ENCODE measurements at places on chromosomes 3 and 15. TPM values are rescaled to one million over a fixed set of nuclear protein-coding genes. Genes with fewer than 3 reads are reported as not detected.

- no peak for DNase-seq
Observed at GRCh38 chr3:141465221-141465620, 21.6 kb upstream of the RASA2 start.

WNT5A gene
- total RNA-seq, result 21.7 TPM

DNA sequence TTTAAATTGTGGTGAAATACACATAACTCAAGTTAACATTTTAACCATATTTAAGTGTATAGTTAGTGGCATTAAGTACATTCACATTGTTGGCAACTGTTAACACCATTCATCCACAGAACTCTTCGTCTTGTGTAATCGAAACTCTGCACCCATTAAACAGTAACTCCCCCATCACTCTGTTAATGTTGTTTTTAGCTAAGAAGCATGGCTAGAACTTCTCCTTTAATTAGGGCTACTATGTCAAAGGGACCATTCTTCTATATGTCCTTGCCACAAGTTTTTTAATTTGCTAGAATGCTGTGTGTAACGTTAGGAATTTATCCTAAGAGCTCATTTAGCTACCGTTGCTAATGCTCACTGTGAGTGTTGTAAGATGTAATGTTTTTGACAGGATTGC, 60.6 kb downstream of the MAP2K5 start:
- no peak for DNase-seq

DNA sequence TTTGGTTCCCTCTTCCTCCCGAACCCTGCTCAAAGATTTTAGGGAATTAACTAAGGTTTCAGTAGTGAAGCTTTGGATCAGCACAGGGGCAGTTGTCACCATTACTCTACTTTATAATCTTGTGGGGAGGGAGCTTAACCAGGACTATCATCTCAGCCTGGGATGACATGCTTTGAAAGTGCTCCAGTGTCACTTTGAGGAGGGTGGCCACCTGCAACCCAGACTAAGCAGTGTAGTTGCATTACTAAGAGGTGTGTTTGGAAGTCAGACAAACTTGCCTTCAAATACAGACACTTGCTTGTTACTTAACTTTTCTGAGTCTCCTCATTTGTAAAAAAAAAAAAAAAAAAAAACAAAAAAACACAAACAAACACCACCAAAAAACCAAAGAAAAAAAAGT, 340.3 kb upstream of the TBL1XR1 start:
- no peak for DNase-seq

GRCh38 chr3:102135316-102135715, 286.0 kb downstream of the NFKBIZ start:
- DNase-seq, result no peak

DNA sequence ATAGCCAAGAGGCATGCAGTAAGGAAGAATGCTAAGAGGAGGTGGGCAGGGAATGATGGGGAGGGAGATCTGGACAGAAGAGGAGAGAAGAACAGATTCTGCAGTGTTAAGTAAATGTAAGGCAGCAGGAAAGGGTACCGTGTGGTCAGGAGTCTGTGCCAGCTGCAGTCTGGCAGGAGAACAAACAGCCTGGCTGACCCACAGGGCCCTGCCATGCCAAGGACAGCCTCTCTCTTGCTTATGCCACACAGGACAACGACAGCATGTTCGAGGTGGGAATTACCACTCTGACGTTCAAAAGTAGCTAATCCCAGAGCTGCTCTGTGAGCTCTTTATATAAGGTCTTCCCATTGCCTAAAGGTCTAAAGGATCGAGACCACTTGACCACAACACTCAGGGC, 31.3 kb downstream of the DAPK2 start:
- peak; percentile 64 for DNase-seq

GAP43 gene
- total RNA-seq, result not detected

GRCh38 chr3:117809186-117810081, 1099.9 kb downstream of the TUSC7 start:
- DNase-seq, result no peak

GCSAM gene
- not detected for total RNA-seq

CAV3 gene
- total RNA-seq, result not detected

DNA sequence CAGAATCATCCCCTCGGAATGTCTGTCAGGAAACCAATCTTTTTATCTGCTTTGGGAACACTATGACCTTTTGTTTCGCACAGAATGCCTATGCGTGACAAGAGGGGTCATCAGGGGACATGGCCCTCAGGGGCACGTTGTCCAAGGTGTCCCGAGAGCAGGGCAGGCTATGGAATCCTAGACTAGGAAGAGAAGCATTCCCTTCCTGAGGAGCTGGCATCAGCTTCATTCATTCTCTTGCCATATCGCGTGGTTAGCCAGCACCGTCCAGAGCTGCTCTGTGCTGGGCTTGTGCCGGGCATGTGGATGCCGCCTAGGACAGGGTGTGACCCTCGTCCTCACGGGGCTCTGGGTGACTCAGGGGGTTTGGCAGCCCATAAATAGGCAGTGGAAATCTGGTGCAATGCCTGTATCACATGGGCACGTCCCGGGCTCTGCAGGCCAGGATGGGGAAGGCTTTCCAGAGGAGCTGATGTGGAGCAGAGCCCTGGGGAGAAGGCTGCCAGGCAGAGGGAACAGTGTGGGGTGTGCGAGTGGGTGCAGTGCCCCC, 117.8 kb downstream of the TMEM266 start:
- DNase-seq, result peak; percentile 96

GALNT15 gene
- total RNA-seq, result not detected

LRRC2 gene
- total RNA-seq, result 0.10 TPM

GRCh38 chr3:168341956-168342936, 246.5 kb upstream of the GOLIM4 start:
- DNase-seq, result no peak

IFT122 gene
- total RNA-seq, result 45.7 TPM

DNA sequence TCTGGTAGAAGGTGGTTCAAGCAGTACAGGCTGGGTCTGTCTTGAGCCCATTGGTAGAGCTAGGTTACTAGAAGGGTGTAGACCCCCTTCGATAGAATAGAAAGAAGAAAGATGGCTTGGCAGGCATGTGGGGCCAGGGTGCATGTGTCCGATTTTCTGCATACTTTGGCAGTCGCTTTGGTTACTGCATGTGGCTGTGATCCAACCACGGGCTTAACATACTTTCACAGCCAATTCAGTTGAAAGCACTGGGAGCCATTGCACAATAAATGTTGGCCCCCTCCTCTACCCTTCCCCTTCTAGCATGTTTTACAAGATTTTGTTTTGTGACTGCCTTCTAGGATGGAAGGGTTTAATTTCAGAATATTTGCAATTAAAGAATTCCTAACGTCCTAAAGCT, 7.2 kb downstream of the ARID3B start:
- no peak for DNase-seq

- peak; percentile 68 for DNase-seq
Observed at GRCh38 chr3:10164546-10165393, at the start of gene IRAK2. Gene IRAK2, plus strand, starts transcription at chr3:10164919. Its CDS starts 36 bp downstream, at chr3:10164955.

RPP25 gene
- total RNA-seq, result 19.0 TPM

APOD gene
- total RNA-seq, result not detected

GRCh38 chr3:163957072-163957471, 1121.2 kb downstream of the SI start:
- no peak for DNase-seq

GRCh38 chr15:91872356-91873137, 19.0 kb downstream of the SLCO3A1 start:
- DNase-seq, result no peak

DNA sequence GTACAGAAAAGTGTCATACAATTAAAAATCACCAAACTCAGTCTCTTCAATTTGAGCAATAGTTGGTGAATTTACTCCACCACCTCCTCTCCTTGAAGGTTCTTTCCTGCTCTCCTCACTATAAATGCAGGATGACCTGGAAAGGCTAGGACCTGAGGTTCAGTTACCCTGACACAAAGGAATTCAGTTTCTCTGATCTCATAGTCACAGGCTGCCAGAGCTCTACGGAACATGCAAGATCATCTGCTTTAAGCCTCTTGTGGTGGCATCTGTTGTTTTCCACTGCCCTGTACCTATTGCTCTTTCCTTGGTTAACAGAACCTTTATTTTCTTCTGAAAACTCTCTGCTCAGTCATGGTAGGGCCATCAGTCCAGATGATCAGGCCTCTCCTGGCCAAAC, 4.9 kb upstream of the TP63 start:
- no peak for DNase-seq

DNA sequence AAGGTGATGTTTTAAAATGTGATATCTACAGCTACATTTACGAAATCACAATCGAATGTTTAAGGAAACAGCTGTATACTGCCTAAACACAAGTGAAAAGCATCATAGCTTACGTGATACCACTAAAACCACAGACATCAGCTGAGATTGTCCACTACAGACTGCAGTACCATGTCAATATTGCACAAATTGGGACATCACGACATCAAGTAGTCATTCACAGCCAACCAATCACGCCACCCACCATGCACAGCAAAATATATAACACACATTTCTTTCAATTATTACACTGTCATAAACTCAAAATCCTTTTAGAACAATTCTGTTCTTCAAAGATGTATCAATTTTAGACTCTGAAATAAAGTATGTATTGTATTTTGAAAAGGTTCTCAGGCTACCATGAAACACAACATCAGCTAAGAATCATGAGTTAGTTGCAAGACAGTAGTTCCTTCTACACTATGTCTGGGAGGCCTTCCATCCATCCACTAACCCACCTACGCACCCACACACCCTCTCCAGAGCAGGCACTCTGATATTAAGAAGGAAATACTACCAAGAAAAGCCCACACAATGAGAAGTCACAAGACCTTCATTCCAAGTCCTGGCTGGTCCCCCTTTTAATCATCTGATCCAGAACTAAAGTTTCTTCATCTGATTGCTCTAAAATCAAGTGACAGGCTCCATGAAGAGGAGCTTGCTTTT, 3.1 kb downstream of the DMXL2 start:
- no peak for DNase-seq

XYLB gene
- 2.8 TPM for total RNA-seq

FOXL2 gene
- total RNA-seq, result not detected

GRCh38 chr15:57782731-57783130, 76.2 kb downstream of the POLR2M start:
- no peak for DNase-seq

DNA sequence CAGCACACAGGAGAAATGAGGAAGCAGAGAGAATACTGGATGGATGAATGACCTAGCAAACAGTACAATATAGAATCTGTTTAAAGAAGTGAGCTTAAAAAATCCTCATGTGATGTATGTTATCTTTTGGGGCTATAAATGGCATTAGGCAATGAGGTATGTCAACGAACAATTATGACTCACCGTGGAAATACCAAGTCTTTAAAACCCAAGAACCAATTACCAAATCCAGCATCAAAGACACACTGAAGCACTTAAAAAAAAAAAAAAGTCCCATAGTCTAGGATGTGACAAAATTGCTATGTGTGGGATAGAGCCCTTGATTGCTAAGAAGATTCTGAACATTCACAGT, 36.3 kb upstream of the HERC1 start:
- DNase-seq, result no peak

DNA sequence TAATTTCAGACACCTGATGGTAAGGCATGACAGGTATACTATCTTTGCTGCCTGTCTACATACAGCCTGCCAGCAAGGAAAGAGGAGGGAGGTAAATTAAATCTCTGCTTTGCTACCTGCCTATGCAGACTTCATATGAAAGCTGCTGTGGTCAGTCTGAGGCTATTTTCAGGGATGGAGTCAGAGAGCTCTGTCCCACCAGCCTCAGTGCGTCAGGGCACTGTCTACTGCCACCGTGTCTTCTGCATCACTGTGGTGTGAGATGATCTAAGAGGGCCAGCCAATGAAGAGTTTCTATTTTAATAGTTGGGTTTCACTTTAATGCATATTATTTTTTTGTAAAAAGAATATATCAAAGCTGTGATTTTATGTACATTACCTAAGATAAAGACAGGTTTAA, 125.6 kb downstream of the CADPS start:
- DNase-seq, result no peak

GRCh38 chr3:64186667-64187064, 38.6 kb downstream of the PRICKLE2 start:
- DNase-seq, result no peak

GRCh38 chr3:78569804-78570203, 1198.0 kb downstream of the ROBO1 start:
- DNase-seq, result no peak

GRCh38 chr15:41291065-41291631, 41.2 kb downstream of the OIP5 start:
- DNase-seq, result no peak

GOLGA6L7 gene
- total RNA-seq, result not detected

- no peak for DNase-seq
Observed at GRCh38 chr15:30030345-30030744, 52.4 kb upstream of the GOLGA8J start.

GRCh38 chr3:37520907-37521341, 340.8 kb upstream of the CTDSPL start:
- DNase-seq, result no peak

DNA sequence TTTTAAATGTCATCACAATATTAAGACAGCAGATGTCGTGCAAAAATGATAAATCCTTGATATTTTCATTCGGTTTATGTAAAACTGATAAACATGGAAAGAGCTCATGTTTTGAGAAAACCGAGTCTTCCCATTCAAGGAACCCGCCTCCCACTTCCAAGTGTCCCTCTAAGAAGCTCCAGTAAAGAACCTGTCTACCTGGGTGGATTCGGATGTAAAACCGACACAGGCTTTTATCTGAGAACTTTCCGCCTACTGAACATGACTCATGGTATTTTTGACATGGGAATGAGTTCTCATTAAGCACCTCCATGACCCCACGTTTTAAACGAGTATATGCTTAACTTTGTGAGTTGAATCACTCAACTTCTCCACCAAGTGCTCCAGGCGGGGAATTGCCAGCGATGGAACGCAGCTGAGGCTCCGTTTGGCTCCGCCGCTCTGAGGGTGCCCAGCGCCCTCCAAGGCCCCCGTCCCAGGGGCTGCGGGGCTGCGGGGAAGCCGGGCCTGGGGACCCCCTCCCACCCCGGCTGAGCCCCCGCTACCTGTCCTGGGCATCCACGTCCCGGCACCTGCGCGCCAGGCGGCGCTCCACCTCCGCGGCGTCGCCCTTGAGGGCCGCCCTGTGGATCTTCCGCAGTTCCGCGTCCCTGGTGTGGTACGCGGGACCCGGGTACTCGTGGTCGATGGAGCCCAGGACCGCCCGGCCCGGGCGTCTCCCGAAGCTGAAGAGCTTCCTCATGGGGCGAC, 119.9 kb downstream of the LMLN start:
- DNase-seq, result no peak

DNA sequence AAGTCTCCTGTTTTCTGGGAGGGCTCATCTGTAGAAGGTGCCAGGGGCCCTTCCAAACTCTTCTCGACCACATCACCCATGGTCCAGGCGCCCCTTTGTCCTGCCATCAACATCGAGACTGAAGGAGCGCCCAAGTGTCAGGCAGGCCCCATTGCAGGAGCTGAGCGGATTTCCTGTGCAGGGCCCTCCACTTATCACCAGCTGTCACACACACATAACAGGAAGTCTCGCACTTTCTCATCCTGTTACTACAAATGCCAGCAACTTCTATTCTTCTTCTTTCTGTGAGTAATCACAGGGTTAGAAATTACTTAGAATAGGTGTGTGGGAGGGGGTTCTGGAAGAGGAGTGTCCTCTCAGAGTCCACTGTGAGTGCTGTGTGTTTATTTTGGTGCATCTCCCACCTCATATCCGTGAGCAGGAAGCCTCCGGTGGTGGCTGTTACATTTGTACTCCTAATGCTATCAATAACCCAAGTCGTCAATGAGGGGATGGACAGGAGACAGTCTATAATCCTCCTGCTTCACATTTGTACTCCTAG, at the start of gene KLHL6:
KLHL6 (minus strand) TSS at position 166 of the 541 bp plus-strand sequence; CDS start at position 113, 53 bp downstream.
- DNase-seq, result no peak

Data from MG63 (cell line).